ENCODE measurements at places on chromosomes 2 and 18. TPM values are rescaled to one million over a fixed set of nuclear protein-coding genes. Genes with fewer than 3 reads are reported as not detected.

DNA sequence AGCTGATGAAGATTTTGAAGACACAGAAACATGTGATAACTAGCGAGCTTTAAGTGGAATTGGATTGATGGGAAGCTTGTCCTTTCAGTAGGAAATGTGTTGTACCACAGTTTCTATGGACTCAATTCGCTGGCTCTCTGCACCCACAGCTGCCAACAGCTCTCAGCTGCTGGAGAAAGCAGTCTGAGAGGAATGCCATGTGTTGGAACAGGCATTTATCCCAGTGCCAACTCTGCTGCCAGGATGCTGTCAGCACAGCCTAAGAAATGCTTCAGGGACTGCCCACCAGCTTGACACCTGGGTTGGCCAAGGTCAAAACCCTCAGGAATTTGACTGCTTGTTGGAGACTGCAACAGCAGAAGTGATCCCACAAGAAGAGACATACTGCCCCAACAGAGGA lies 193.0 kb upstream of the THSD7B start:
- H3K36me3 ChIP-seq: no peaks in the 10 kb centered on the region
- no peaks in the 10 kb centered on the region for H3K27me3 ChIP-seq
- H3K4me3 ChIP-seq: no peak overlapping the region
- H3K4me1 ChIP-seq: no peaks in the 10 kb centered on the region
- no peak overlapping the region for H3K27ac ChIP-seq
- DNase-seq: no peak

GRCh38 chr18:60347526-60348045 lies 25.0 kb downstream of the MC4R start:
- DNase-seq: no peak
- H3K27me3 ChIP-seq: no peaks in the 10 kb centered on the region
- H3K36me3 ChIP-seq: no peaks in the 10 kb centered on the region

DNA sequence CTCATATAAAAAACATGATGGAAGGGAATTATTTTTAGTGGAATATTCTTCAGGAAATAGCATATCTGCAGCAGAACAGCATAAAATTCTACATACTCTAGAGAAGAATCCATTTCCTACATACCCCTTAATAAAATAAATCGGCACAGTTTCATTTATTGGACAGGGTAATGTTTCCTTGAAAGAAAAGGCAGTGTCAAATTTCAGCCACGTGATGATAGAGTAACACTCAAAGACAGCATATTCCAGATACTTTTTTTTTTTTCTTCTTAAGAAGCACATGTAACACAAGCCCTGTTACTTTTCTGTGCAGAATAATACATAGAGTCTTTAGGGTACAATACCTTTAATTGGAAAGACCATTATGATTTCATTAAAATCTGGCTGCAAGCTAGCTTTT lies 204.4 kb downstream of the SRBD1 start:
- DNase-seq: no peak
- peaks cover 6% of the 10 kb centered on the region for H3K36me3 ChIP-seq
- H3K27ac ChIP-seq: no peak overlapping the region
- H3K4me3 ChIP-seq: no peak overlapping the region
- H3K4me1 ChIP-seq: no peaks in the 10 kb centered on the region
- no peaks in the 10 kb centered on the region for H3K27me3 ChIP-seq

DNA sequence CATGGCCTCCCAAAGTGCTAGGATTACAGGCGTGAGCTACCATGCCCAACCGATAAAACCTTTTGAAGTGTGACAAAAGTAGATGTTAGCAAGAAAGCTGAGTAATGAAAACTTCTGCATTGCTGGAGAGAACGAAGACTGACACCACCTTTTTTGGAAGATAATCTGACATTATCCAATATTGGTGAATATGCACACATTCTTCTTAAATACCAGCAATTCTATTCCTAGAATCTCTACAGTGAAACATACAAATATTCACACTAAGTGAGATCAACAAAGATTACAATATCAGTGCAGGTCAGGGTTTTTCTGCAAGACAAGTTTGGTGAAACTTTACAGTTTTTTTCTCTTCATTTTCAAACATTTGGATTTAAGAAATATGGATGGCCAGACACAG lies 7.8 kb downstream of the PIAS2 start:
- no peaks in the 10 kb centered on the region for H3K27me3 ChIP-seq
- H3K4me1 ChIP-seq: no peaks in the 10 kb centered on the region
- no peak overlapping the region for H3K4me3 ChIP-seq
- no peak overlapping the region for H3K27ac ChIP-seq
- no peaks in the 10 kb centered on the region for H3K36me3 ChIP-seq

DNA sequence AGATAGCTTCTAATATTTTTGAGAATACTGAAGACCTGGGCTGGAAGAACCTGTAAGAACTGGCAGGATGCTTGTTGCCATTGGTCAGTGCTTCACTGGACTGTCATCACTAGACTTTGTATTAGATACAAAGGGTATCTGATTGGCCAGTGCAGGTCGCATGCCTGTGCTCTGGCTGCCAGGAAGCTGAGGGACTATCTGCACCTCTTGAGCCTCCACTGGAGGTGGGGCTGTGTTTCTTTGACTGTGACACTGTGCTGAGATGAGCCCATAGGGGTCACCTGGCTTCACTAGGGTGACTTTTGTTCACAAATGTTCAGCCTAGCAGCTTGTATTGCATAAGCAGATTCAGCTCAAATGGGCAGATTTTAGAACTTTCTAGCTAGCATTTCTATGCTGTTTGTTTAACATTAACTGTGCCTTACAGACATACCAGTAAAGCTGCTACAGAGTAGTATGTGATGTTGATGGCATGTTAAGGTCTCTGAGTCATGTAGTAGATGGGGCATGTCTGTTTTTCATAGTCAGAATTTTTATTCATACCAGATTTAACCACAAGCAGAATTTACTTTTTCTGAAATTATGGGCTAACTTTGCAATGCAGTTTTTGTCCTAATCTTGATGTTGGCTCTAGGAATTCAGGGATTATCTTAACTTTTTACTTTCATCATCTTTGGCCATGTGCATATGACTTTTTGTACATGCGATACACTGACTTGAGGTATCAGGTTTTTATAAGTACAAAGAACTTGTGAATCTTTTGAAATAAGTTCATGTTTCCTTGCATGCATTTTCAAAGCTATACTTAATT lies 56.1 kb downstream of the RHBDD1 start:
- no peaks in the 10 kb centered on the region for H3K36me3 ChIP-seq
- H3K27me3 ChIP-seq: no peaks in the 10 kb centered on the region
- peaks cover 6% of the 10 kb centered on the region for H3K4me1 ChIP-seq
- DNase-seq: no peak
- H3K27ac ChIP-seq: no peak overlapping the region

ARHGAP28 gene
- total RNA-seq: 15.7 TPM

- H3K27ac ChIP-seq: no peak overlapping the region
- H3K4me1 ChIP-seq: no peaks in the 10 kb centered on the region
- H3K36me3 ChIP-seq: no peaks in the 10 kb centered on the region
- DNase-seq: no peak
These were observed 160.1 kb upstream of the LRP1B start for GRCh38 chr2:142290931-142291330.

DNA sequence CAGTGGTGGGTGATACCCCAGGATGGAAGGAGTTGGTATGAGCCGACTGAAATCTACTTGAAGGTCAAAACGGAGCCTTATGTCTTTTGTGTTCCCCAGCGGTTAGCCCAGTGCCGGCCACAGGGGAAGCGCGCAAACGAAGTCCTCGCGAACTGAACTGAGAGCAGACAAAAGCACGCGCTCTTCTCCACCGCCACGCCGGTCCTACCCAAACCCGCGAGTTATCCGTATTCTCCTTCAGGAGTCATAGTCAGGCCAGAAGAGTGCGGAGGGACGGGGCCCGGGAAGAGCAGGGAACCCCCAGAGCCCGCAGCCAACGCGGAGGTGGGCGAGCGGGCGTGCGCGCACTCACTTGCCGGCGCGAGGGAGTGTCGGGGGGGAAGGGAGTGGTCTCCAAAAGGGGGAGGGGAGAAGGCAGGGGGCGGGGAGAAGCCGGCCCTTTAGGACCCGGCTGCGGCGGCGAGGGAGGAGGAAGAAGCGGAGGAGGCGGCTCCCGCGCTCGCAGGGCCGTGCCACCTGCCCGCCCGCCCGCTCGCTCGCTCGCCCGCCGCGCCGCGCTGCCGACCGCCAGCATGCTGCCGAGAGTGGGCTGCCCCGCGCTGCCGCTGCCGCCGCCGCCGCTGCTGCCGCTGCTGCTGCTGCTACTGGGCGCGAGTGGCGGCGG lies at the start of gene IGFBP2:
Gene IGFBP2, plus strand, starts transcription at position 469 of the 664 bp plus-strand sequence. Its CDS starts 104 bp downstream, at position 573.
- peak within 1 kb of the TSS; percentile 52 for H3K4me3 ChIP-seq
- no peak within 1 kb of the TSS for H3K27ac ChIP-seq
- peaks cover 21% of the 10 kb centered on the region for H3K4me1 ChIP-seq
- no peaks in the 10 kb centered on the region for H3K36me3 ChIP-seq
- no peak for DNase-seq

DNA sequence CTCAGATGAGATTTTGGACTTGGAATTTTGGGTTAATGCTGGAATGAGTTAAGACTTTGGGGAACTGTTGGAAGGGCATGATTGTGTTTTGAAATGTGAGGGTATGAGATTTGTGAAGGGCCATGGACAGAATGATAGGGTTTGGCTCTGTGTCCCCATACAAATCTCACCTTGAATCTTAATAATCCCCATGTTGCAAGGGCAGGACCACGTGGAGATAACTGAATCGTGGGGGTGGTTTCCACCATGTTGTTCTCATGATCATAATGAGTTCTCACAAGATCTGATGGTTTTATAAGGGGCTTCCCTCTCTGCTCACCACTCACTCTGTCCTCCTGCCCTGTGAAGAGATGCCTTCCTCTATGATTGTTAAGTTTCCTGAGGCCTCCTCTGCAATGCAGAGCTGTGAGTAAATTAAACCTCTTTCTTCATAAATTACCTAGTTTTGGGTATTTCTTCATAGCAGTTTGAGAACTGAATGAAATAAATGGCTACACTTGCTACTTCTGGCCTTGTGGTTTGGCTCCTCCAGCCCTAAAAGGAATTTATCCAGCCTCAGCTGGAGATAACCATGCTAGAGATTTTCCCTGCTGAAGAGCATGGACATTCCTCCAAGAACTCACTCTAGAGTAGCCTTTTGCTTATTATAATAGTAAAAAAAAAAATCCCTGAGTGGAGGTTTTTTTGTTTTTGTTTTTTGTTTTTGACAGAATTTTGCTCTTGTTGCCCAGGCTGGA lies 144.3 kb upstream of the TFPI start:
- no peak overlapping the region for H3K27ac ChIP-seq
- H3K27me3 ChIP-seq: no peaks in the 10 kb centered on the region
- DNase-seq: no peak
- H3K4me1 ChIP-seq: no peaks in the 10 kb centered on the region
- H3K36me3 ChIP-seq: no peaks in the 10 kb centered on the region

- peaks cover 64% of the 10 kb centered on the region for H3K4me1 ChIP-seq
- no peaks in the 10 kb centered on the region for H3K36me3 ChIP-seq
- no peak overlapping the region for H3K4me3 ChIP-seq
- no peaks in the 10 kb centered on the region for H3K27me3 ChIP-seq
- DNase-seq: no peak
- peak overlapping the region; percentile 60 for H3K27ac ChIP-seq
These were observed 65.7 kb downstream of the MCFD2 start for GRCh38 chr2:46849721-46850556.

DNA sequence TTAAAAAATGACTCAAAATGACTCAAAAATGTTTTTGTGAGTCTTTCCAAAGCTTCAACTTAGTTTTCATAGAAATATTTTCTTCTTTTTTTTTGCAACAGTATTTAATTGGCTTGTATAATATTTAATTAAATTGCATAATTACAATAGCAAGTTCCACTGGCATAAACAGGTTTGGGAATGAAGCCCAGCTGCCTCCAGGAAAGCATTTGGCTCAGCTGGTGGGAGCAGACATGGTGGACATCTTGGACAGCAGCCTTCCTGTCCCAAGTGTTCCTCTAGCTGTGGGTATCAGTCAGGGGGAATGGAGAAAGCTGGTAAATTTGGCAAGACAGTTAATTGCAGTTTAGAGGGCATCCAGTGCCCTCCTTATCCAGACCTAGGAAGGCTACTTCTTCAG lies 213.4 kb downstream of the ZBTB7C start:
- H3K4me3 ChIP-seq: no peak overlapping the region
- no peaks in the 10 kb centered on the region for H3K27me3 ChIP-seq

- no peak for DNase-seq
- H3K4me1 ChIP-seq: no peaks in the 10 kb centered on the region
- H3K36me3 ChIP-seq: no peaks in the 10 kb centered on the region
- no peaks in the 10 kb centered on the region for H3K27me3 ChIP-seq
These were observed 105.2 kb downstream of the RBM43 start for GRCh38 chr2:151156431-151156830.

DNA sequence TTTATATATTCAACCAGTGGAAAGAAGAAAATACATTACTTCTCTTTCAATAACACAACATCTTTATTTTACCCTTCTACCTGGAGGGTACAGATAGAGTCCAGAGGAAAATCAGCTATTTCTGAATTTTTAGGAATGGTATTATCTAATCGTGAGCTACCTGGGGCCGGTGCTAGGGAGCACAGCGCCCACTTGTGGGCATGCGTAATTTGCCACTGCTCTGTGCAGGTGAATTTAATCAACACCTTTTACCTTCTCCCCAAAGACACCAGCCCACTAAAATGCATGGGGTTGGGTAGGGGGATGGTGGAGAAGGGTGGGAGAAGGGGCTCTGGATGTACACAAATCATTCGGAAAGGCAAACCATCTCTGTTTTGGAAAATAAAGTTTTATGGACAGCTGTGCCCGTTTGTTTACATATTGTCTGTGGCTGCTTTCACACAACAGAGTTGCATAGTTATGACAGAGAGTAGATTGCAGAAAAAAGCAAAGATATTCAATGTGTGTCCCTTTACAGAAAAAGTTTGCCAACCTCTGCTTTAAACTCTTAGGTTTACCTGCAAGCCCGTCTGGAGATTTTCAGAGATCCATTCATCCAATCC lies 51.5 kb upstream of the DCC start:
- DNase-seq: peak; percentile 64
- no peaks in the 10 kb centered on the region for H3K4me1 ChIP-seq
- H3K27ac ChIP-seq: no peak overlapping the region

SETBP1 gene
- total RNA-seq: 39.5 TPM

GRCh38 chr2:223941579-223942277 lies 3.4 kb downstream of the WDFY1 start:
- H3K4me3 ChIP-seq: no peak overlapping the region
- no peaks in the 10 kb centered on the region for H3K27me3 ChIP-seq
- no peak for DNase-seq
- no peak overlapping the region for H3K27ac ChIP-seq
- H3K36me3 ChIP-seq: no peaks in the 10 kb centered on the region
- peaks cover 46% of the 10 kb centered on the region for H3K4me1 ChIP-seq

- no peaks in the 10 kb centered on the region for H3K27me3 ChIP-seq
- H3K4me1 ChIP-seq: peaks cover 16% of the 10 kb centered on the region
- no peak overlapping the region for H3K27ac ChIP-seq
- no peak for DNase-seq
- no peak overlapping the region for H3K4me3 ChIP-seq
These were observed 271.8 kb downstream of the ZNF521 start for GRCh38 chr18:25080211-25080610.

GRCh38 chr18:62499263-62499650 lies 23.6 kb upstream of the ZCCHC2 start:
- no peak overlapping the region for H3K27ac ChIP-seq
- no peaks in the 10 kb centered on the region for H3K27me3 ChIP-seq
- H3K4me1 ChIP-seq: no peaks in the 10 kb centered on the region
- no peak overlapping the region for H3K4me3 ChIP-seq
- DNase-seq: no peak

All from upper lobe of right lung (tissue), 1 donor.